GM04503 (cell line): ENCODE measurements at places on chromosomes 1 and 21.

DNA sequence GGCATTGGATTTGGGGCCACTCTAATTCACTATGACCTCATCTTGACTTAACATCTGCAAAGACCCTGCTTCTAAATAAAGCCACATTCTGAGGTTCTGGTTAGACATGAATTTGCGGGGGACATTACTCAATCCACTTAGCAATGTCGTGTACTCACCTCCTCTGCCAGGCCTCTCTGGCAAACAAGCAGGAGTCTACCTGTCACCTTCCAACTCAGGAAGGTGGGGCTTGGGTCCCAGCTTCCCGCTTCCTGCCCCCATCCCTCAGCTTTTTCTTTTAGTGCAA lies 177.8 kb downstream of the PSMG1 start:
- no peak for DNase-seq

- DNase-seq = no peak
Observed at GRCh38 chr1:87905651-87906050, 577.0 kb downstream of the LMO4 start.

GRCh38 chr1:189681252-189681919 lies 796.3 kb downstream of the BRINP3 start:
- no peak for DNase-seq

- DNase-seq = no peak
Observed at GRCh38 chr21:46033410-46034400, 52.1 kb downstream of the COL6A1 start.

DNA sequence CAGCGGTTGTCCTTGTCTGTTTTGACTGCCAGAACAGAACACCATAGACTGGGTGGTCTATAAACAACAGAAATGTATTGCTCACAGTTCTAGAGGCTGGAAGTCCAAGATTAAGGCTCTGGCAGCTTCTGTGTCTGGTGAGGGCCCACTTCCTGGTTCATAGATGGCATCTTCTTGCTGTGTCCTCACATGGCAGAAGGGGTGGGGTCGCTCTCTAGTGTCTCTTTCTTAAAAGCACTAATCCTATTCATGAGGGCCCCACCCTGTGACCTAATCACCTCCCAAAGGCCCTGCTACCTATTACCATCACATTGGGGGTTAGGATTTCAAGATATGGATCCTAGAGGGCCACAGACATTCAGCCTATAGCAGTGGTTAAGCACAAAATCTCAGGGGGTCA lies 304.4 kb downstream of the NFIA start:
- DNase-seq = no peak

- DNase-seq = no peak
Observed at GRCh38 chr1:198775606-198776005, 136.8 kb downstream of the PTPRC start.

GRCh38 chr1:210233495-210234328 lies 1.1 kb downstream of the SERTAD4 start:
- DNase-seq = no peak
